ENCODE measurements at places on chromosomes 3 and 15.

DNA sequence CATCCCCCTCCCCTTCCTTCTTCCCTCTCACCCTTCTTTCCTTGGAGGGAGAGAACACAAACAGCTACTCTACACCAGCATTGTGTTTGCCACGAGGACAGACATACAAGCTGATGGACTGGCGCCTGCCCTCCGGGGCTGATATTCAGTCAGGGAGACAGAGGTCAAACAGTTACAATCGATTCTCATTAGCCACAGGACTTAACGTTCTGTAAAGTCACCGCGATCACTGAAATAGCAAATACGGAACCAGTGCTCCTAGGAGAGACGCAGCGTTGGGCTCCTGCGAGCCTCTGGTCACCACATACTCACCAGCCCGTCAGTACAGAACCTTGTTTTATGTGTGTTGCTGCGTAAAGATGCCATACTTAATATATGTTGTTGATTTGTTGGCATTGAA lies 108.8 kb downstream of the LRRK1 start:
- no peak for DNase-seq

DNA sequence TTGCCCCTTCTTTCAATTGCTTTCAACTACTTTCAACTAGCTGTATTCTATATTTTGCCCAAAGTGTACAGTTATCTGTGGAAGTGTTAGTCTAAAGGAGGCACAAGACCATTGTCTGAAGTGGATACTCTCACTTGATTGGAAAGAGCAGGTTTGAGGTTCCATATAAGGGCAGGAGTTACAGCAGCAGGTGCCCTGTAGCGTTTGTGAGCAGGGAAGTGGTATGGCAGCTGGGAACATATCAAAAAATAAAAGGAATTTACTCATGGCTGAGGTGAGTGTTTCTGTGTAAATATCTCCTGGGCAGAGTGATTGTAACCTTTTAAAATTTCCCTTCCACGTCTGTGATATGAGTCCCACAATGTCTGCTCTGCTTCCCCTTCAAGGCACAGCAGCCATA lies 38.5 kb upstream of the DNAJC13 start:
- no peak for DNase-seq

GRCh38 chr15:89171136-89172072 lies 50.0 kb downstream of the RLBP1 start:
- DNase-seq, result peak; percentile 14

- no peak for DNase-seq
Measured at GRCh38 chr15:51580385-51580784, 42.2 kb downstream of the DMXL2 start.

- no peak for DNase-seq
Measured at GRCh38 chr15:81126892-81127291, 7.2 kb upstream of the CFAP161 start.

GRCh38 chr15:44883199-44883877 lies 73.1 kb upstream of the TERB2 start:
- DNase-seq, result no peak

GRCh38 chr3:34323517-34323916 lies 525.1 kb downstream of the PDCD6IP start:
- DNase-seq, result no peak
